Amygdala (tissue), 56 donors: ENCODE measurements at places on chromosomes 16 and 17.

GRCh38 chr17:50477976-50478375, 684 bp upstream of the RSAD1 start:
- no peak for DNase-seq

DNA sequence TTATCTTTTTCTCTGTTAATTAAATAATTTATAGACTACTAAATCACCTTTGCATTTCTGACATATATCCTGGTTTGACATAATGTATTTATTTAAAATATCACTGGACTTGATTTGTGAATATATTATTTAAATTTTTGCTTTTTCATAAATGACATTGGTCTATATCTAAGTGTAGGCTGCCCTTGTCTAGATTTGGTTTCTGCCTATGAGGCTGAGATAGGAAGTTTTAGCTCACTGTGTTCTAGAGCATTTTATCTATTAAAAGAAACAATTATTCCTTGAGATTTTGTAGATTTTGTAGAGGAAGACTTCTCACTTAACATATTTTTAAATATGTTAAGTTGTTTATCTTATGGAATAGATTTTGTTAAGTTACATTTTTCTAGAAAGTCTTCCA, 43.9 kb downstream of the NACA2 start:
- DNase-seq, result no peak

GRCh38 chr17:1999557-2000251, 25.4 kb downstream of the RTN4RL1 start:
- no peak for DNase-seq

DNA sequence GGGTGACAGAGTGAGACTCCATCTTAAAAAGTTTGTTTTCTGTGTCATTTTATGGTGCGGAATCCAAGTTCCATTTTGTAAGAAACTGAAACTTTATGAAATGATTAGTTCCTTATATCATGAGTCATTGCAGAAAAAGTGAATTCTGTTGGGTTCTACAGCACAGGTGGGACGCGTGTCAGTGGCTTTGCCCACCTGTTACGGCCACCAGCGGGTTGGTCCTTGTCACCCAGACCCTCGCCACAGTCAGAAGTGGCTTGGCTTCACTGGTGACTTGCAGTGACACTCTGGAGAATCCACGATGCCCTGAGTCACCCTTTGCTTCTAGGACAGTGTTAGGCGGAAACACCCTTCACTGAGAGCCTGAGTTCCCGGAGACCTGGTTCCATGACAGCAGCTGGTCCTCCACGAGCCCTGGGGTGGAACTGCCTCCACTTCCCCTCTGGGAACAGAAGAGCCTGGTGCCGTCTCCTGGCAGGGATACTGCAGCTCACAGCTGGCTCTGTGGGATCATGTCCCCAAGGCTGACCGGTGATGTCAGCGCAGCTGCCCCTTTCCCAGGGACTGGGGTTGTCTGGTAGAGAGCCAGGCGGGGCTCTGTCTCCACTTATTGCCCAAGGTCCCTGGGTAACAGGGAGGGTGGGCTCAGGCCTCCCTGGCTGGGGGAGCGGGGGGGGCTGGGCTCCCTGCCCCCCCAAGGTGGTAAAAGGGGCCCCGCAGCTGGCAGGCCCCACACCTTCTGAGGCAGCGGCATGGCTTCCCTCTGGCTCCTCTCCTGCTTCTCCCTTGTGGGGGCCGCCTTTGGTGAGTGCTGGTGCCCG, at the start of gene CTRB1:
Gene CTRB1 (plus strand): TSS at position 733 of the 821 bp plus-strand sequence. CDS start 20 bp downstream, at position 753.
- peak; percentile 70 for DNase-seq

DNA sequence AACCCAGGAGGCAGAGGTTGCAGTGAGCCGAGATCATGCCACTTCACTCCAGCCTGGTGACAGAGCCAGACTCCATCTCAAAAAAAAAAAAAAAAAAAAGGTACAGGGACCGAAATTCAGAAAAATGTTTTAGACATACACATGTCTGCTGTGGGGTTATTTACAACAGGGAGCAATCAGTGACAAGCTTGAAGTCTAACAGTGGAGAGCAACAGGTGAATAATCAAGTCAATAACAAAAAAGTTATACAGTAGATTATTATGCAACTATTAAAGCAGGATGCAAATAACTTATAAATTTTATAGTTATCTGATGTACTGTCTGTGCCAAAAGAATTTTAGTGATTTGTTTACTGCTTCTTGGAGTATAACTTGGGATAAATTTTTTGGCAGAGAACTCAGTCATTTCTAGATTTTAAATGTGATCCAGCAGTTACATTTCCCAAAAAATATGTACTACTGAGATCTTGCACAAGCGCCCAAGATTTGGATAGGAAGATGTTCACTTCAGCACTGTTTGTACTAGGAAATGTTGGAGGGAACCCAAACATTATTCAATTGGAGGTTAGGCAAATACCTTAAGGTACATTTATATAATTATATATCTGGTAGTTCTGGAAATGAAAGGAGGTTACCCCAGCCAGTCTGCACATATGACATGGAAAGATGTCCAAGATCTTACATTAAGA, 34.1 kb downstream of the EEF2K start:
- no peak for DNase-seq

GRCh38 chr17:5264893-5265292, 17.2 kb upstream of the RABEP1 start:
- DNase-seq, result no peak

GRCh38 chr17:8412089-8412488, 14.5 kb upstream of the RNF222 start:
- DNase-seq, result no peak

GRCh38 chr16:57592591-57593003, 35.8 kb upstream of the ADGRG1 start:
- no peak for DNase-seq

GRCh38 chr17:78852709-78853121, 12.1 kb upstream of the USP36 start:
- no peak for DNase-seq

DNA sequence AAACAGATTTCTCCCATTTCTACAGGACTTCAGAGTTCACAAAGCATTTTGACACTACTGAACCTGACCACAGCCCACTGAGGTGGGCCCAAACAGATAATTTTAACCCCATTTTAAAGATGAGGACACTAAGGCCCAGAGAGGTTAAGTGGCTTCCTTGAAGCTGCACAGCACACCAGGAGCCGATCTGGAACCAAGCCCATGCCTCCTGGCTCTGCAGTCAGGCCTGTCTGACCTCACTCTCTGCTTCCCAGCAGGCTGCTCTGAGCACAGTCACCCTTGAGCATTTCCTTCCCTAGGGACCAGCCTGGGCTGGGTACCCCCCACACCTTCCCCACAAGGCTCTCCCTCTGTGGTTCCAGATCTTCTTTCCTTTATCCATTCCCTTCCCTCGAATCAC, 252.2 kb downstream of the ENGASE start:
- no peak for DNase-seq

GRCh38 chr16:56371660-56371937, 53.7 kb downstream of the AMFR start:
- no peak for DNase-seq

DNA sequence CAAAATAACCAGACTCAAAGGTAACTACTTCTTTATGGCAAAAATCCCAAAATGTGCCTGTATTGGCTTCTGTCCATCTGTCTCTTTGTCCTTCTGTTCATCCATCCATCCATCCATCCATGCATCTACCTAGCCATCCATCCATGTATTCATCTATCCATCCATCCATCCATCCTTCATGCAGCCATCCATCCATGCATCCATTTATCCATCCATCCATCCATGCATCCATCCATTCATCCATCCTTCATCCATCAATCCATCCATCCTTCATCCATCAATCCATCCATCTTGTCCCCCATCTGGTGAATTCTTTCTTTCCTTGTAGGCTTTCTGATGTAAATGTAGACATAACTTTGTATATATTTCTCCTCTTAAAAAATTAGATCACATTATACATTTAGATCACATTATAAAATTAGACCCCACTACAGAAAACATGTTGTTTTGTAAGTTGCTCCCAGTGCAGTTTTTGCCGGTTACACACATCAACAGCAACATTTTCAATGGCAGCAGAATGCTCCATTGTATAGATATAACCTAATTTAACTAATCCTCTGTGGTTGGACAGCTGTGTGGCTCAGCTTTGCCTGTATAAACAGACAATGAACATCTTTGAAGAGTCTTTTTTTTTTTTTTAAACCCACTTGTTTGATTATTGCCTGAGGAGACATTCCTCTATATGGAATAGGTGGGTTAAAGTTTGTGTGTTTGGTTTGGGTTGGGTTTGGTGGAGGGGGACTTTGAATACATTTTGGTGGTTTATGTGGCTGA, 72.0 kb downstream of the MSI2 start:
- DNase-seq, result no peak

DNA sequence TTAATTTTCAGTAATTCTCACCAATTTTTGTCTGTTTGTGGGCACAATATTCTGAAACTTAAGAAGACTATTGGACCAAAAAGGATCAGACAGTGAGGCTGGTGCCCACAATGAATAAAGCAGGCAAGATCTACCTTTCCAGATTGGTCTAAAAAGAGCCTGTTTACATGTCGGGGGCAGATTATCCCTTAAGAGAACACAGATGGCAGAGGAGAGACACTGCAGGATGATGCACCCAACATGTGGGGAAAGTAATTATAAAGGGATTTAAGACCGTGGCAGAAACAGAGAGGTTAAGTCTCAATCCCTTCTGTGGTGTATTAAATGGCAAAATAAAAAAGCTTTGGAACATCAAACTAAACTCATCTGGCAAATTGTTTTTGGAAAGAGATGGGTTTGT, 331.8 kb upstream of the CDH11 start:
- DNase-seq, result no peak

DNA sequence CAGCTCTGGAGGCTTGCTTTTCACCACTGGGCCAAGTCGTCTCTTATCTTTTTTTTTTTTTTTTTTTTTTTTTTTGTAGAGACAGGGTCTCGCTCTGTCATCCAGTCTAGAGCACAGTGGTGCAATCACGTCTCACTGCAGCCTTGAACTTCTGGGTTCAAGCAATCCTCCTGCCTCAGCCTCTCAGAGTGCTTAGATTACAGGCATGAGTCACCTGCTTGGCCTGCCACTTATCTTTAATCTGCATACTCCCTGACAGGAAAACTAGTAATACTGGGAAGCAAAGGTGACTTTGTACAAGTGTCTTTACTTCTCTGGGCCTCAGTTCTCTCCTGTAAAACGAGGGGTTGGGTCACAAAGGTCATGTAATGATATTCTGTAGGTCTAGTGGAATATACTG, 15.0 kb downstream of the NTN1 start:
- no peak for DNase-seq

- DNase-seq, result peak; percentile 21
Measured at GRCh38 chr17:42311240-42312034, 23.1 kb downstream of the STAT5A start.
